ENCODE measurements at places on chromosomes 2 and 18. TPM values are rescaled to one million over a fixed set of nuclear protein-coding genes. Genes with fewer than 3 reads are reported as not detected.

- H3K4me1 ChIP-seq: no peaks in the 10 kb centered on the region
- no peaks in the 10 kb centered on the region for H3K36me3 ChIP-seq
- no peaks in the 10 kb centered on the region for H3K27me3 ChIP-seq
- H3K4me3 ChIP-seq: no peak overlapping the region
- no peak overlapping the region for H3K27ac ChIP-seq
- DNase-seq: no peak
Observed at GRCh38 chr2:110838657-110839384, 106.4 kb downstream of the ACOXL start.

The WDR33 gene
- total RNA-seq: 24.8 TPM

DNA sequence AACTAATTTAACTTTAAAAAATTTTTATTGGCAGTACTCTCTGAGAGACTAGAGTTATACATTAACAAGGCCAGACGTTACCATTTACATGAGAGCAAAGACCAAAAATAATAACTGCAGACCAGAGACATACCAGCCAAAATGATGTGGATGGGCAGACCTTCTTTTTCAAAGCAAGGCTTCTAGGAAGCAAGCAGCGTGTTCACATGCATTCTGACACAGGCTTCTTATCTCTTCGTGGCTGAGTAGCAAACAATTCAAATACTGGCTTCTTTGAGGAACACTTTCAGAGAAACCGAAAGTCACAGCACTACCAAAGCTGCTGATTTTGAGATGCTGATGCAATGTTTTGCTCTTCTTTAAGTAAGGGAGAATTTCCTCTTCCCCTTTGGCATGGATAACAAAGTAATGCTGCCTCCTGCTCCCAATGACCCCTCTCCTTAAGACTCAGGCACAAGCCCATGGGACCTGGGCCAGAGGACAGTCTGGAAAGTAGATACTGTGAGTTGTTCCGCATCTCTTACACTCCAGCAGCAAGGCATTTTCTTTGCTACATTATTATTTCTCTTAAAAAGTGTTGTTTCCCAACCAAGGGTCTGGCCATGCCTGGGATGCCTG is 181.9 kb downstream of the MREG start:
- peaks cover 12% of the 10 kb centered on the region for H3K4me1 ChIP-seq
- no peak overlapping the region for H3K4me3 ChIP-seq
- H3K36me3 ChIP-seq: no peaks in the 10 kb centered on the region
- no peak overlapping the region for H3K27ac ChIP-seq
- DNase-seq: no peak

The PROM2 gene
- total RNA-seq: 0.21 TPM

DNA sequence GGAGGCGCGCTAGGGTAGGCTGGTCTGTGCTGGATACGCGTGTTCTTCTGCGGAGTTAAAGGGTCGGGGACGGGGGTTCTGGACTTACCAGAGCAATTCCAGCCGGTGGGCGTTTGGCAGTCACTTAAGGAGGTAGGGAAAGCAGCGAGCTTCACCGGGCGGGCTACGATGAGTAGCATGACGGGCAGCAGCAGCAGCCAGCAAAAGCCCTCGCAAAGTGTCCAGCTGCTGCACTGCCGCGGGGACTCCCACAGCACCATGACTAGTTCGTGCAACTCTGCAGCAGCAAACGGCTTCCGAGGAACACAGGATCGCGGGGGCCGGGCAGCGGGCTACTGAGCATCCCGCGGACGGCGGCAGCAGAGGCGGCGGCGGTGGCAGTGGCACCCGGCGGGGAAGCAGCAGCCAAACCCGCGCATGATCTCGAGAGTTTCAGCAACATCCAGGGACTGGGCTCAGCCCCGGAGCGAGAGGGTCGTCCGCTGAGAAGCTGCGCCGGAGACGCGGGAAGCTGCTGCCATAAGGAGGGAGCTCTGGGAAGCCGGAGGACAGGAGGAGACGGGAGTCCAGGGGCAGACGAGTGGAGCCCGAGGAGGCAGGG is 368 bp downstream of the TMEFF2 start:
- H3K27ac ChIP-seq: no peak overlapping the region
- H3K4me1 ChIP-seq: peaks cover 24% of the 10 kb centered on the region
- H3K36me3 ChIP-seq: no peaks in the 10 kb centered on the region
- peak overlapping the region; percentile 63 for H3K4me3 ChIP-seq
- H3K27me3 ChIP-seq: peaks cover 52% of the 10 kb centered on the region

GRCh38 chr2:100972452-100972851 is 29.6 kb upstream of the RPL31 start:
- no peaks in the 10 kb centered on the region for H3K4me1 ChIP-seq
- H3K4me3 ChIP-seq: no peak overlapping the region
- H3K36me3 ChIP-seq: no peaks in the 10 kb centered on the region
- no peak for DNase-seq
- H3K27me3 ChIP-seq: no peaks in the 10 kb centered on the region

GRCh38 chr2:13616059-13616458 is 899.3 kb downstream of the TRIB2 start:
- no peaks in the 10 kb centered on the region for H3K36me3 ChIP-seq
- H3K27me3 ChIP-seq: no peaks in the 10 kb centered on the region
- no peak for DNase-seq

All from adrenal gland (tissue), 19 donors.